ENCODE measurements at places on chromosomes 7 and 10. TPM values are rescaled to one million over a fixed set of nuclear protein-coding genes. Genes with fewer than 3 reads are reported as not detected.

- no peak for DNase-seq
- H3K36me3 ChIP-seq: no peaks in the 10 kb centered on the region
- H3K4me3 ChIP-seq: no peak overlapping the region
- H3K4me1 ChIP-seq: no peaks in the 10 kb centered on the region
- no peaks in the 10 kb centered on the region for H3K27me3 ChIP-seq
These were observed 4.8 kb upstream of the PDE1C start for GRCh38 chr7:32074787-32075585.

The PNLIPRP3 gene
- not detected for total RNA-seq

DNA sequence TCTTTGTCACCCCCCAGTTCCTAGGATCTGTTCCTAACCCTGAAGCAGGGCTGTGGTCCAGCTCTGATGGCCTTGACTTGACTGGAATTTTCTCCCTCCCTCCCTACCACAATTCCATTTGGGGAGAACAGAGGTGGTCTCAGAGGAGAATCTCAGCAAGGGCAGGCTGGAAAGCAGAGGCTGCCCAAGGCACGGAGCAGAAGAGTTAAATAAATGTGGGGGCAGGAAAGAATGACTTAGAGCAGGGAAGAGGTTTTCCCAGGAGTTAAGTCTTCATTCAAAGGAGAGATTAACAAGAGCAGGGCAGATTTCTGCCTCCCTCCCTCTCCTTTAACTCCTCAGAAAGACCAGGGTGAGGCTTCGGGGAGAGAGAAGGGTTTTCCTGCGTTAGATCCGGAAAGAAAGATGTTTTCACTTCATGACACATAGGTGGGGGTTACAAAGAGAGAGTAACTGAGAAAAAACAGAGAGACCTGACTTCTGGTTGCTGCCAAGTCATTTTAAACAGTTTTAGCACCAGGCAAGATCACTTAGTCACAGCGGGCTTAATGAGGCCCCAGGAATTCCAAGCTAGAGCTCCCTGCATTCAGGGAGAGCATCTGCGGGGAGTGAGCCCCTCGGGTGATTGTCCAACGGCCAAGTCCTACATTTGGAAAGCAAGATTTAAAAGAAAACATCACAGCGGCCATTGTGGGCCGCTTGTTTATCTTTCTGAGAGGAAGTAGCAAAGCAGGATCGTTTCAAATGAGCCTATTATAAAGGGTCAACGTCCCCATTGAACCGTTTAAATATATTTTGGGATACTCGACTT lies 78.7 kb downstream of the ARHGAP22 start:
- no peak overlapping the region for H3K4me3 ChIP-seq
- no peak for DNase-seq
- H3K27me3 ChIP-seq: no peaks in the 10 kb centered on the region
- H3K27ac ChIP-seq: peak overlapping the region; percentile 36

GRCh38 chr10:123788981-123789380 lies 102.6 kb downstream of the CPXM2 start:
- no peak for DNase-seq
- no peaks in the 10 kb centered on the region for H3K27me3 ChIP-seq
- H3K36me3 ChIP-seq: no peaks in the 10 kb centered on the region
- no peaks in the 10 kb centered on the region for H3K4me1 ChIP-seq
- no peak overlapping the region for H3K4me3 ChIP-seq

GRCh38 chr10:27620430-27621397 lies 116.6 kb downstream of the RAB18 start:
- no peak overlapping the region for H3K27ac ChIP-seq
- H3K27me3 ChIP-seq: peaks cover 19% of the 10 kb centered on the region
- no peaks in the 10 kb centered on the region for H3K36me3 ChIP-seq
- DNase-seq: no peak
- H3K4me3 ChIP-seq: no peak overlapping the region
- H3K4me1 ChIP-seq: no peaks in the 10 kb centered on the region

DNA sequence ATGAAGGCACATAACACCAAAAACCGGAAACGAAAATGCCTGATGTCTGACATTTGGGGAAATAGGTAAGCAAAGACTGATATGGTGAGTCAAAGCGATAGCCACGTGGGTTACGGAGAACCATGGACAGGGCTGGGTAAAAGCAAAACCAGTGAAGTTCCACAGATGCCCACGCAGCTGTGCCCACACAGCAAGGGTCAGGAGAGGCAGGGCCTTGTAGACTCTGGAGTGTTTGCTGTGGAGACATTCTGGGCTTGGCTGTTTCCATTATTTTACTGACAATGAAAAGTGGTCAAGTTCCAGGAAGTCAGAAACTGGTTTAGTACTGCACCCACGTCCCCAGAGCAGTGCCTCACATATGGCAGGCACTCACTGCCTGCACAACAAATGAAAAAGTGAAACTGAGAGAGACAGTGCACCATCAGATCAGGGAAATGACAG lies 148.7 kb downstream of the ZMYND11 start:
- H3K27ac ChIP-seq: no peak overlapping the region
- no peaks in the 10 kb centered on the region for H3K4me1 ChIP-seq
- H3K27me3 ChIP-seq: peaks cover 79% of the 10 kb centered on the region
- H3K4me3 ChIP-seq: no peak overlapping the region
- no peaks in the 10 kb centered on the region for H3K36me3 ChIP-seq
- DNase-seq: no peak

DNA sequence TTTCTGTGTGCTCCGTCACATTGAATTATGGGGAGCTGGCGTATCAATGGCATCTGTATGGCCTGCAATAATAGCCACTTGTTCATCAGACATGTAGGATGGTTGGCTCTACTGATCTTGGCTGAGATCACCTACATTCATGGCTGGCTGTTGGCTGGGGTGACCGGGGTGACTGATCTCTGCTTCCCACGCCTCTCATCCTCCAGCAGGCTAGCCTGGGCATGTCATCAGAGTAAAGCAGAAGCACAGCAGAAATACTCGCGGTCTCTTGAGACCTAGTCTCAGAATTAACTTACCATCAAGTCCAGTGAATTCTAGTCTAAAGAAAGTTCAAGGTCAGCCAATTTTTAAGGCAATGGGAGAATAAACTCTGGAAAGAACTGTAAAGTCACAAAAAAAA lies 257.7 kb upstream of the GLI3 start:
- H3K27me3 ChIP-seq: peaks cover 7% of the 10 kb centered on the region
- no peak overlapping the region for H3K27ac ChIP-seq
- DNase-seq: no peak

The LRRC61 gene
- 50.6 TPM for total RNA-seq

- H3K27me3 ChIP-seq: no peaks in the 10 kb centered on the region
- no peaks in the 10 kb centered on the region for H3K36me3 ChIP-seq
- H3K4me3 ChIP-seq: no peak overlapping the region
- peaks cover 14% of the 10 kb centered on the region for H3K4me1 ChIP-seq
- H3K27ac ChIP-seq: no peak overlapping the region
These were observed 19.2 kb downstream of the PLA2G12B start for GRCh38 chr10:72935361-72935760.

The CAPZA2 gene
- total RNA-seq: 192 TPM

The ASZ1 gene
- not detected for total RNA-seq

The ACSL5 gene
- 0.51 TPM for total RNA-seq

DNA sequence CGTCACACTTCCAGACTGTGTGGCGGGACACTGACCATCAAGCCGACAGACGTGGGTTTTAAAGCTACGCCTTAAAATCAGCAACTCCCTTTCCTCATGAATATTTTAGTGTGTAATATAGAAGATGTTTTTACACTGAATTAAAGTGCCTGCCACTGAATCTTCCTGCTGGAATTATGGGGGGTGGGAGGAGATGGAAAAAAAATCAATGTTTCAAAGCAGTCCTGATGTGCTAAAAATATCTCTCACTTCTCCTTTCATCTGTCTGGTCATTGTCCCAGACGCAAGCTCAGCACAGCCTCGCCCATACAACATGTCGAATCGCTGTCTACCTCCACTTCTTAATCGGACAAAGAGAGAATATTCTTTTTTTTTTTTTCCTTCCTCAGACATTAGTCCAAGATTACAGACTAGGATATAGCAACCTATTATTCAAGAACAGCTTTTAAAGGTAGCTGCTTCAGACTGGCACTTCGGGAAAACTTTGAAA lies 165.1 kb upstream of the KLF14 start:
- DNase-seq: no peak
- H3K27me3 ChIP-seq: no peaks in the 10 kb centered on the region
- peaks cover 6% of the 10 kb centered on the region for H3K36me3 ChIP-seq

DNA sequence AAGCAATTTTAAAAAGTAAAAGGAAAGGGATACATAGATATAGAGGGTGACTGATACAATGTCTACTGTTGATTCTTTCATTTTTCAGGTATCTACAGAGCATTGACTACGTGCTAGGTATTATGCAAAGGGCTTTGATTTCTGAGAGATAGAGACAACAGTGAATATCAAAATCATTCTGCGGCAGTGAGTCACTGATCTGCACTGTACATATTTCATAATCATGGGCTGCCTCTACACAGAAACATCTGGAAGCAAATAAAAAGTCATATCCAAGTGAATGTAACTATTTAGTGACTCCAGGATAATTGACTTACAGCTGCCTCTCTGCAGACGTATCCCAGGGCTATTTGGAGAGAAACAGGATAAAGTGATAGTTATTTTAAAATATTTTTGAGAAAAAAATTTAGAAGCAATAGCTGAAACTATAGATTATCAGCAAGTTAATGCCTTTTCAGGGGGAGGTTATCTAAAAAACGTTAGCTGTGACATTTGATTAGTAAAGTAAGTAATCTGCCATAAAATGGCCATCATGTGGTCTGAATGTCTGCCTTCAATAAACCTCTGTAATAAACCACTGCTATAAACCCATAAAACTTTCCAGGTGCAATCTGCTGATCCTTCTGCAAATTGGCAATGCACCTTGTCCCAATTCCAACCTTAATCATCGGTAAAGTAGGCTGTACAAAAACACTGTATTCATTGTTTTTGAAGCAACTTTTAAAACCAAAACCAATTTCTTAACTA lies 43.7 kb downstream of the CPXM2 start:
- no peaks in the 10 kb centered on the region for H3K36me3 ChIP-seq
- no peaks in the 10 kb centered on the region for H3K4me1 ChIP-seq
- no peak for DNase-seq
- no peak overlapping the region for H3K27ac ChIP-seq
- no peaks in the 10 kb centered on the region for H3K27me3 ChIP-seq
- no peak overlapping the region for H3K4me3 ChIP-seq

- H3K27me3 ChIP-seq: no peaks in the 10 kb centered on the region
- no peak overlapping the region for H3K4me3 ChIP-seq
- no peak for DNase-seq
- H3K36me3 ChIP-seq: no peaks in the 10 kb centered on the region
- no peaks in the 10 kb centered on the region for H3K4me1 ChIP-seq
These were observed 381.7 kb downstream of the THSD7A start for GRCh38 chr7:11450281-11450680.

GRCh38 chr7:105188201-105188600 lies 174.2 kb downstream of the KMT2E start:
- no peaks in the 10 kb centered on the region for H3K36me3 ChIP-seq
- H3K4me3 ChIP-seq: no peak overlapping the region
- no peak overlapping the region for H3K27ac ChIP-seq

DNA sequence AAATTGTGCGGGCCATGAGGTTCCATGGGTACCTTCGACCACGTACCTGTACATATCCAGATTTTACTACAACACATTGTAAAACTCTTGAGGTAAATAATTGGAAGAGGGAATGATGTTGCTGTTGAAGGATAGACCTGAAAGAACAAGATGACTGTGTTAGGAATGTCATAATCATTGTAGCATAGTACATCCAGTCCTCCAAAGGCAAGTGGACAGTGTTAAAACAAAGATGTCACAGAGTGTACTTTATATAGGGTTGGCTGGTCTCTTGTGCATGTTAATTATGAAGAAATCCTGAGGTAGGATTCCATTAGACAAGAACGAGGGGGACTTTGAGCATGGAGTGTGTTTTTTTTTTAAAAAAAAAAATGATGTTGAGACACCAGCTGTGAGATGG lies 30.4 kb downstream of the VWC2 start:
- H3K27me3 ChIP-seq: no peaks in the 10 kb centered on the region
- no peak for DNase-seq
- no peaks in the 10 kb centered on the region for H3K4me1 ChIP-seq
- no peak overlapping the region for H3K4me3 ChIP-seq
- H3K36me3 ChIP-seq: no peaks in the 10 kb centered on the region

DNA sequence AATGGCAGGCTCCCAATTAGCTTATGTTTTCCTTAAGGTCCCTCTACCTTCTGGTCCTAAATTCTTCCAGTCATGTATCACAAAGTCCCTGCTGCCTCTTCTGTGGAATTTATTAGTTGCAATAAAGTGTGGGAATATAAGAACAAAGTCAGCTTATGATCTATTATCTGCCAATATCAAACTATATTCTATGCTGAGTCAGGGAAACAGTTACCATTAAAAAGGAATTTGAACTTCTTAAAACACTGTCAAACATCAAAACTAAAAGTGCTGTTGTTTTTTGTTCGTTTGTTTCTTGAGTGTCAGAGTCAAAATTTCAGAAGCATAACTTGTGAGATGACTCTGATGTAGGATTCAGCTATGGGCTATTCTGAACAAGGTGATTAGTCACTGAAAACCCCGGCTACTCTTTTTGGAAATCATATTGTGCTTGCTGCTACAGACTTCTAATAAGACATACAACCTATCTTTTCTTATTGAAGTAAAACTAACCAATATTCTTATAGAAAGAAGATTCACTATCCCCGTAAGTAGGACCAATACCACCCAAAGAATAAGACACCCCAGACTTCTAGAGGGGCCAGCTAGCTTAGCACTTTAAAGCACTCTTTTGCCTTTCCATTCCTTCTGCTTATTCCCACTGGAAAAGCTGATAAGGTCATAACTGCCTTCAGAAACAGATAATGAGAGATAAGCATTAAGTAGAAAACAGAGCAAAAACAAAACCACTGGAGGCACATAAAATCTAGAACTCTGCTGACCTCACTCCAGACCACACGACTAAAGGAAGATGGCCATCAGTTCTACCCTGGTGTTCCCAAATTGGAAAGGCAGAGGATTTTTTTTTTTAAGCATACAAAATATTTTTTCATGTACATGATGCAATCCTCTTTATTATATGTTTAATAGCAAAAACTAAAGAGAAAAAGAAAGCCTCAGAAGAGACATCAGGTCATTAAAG lies 370.6 kb downstream of the PARD3 start:
- no peak for DNase-seq
- no peaks in the 10 kb centered on the region for H3K4me1 ChIP-seq
- H3K36me3 ChIP-seq: no peaks in the 10 kb centered on the region
- no peak overlapping the region for H3K4me3 ChIP-seq
- no peaks in the 10 kb centered on the region for H3K27me3 ChIP-seq
- H3K27ac ChIP-seq: no peak overlapping the region

DNA sequence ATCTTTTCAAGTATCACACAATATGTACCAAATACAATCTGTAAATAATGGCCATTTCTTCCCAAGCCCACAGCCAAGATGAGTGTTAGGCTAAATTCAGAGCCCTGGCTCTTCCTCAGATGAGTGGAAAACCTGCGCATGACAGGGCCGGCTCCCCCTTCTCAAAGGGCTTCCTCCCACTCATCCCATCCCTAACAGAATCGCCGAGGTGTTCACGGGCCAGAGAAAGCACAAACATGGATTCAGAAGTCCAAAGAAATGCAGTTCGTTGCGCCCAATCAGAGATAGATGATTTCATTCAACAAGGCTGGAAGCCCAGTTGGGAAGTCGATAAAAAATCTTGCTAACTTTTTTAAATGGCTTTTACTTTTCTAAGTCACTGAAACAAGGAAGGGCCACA lies 121.8 kb downstream of the UBE2H start:
- DNase-seq: no peak
- H3K4me3 ChIP-seq: no peak overlapping the region
- H3K4me1 ChIP-seq: peaks cover 29% of the 10 kb centered on the region

Measured in K562 (cell line).